Daoy (cell line): ENCODE measurements at places on chromosomes 11 and 22. TPM values are rescaled to one million over a fixed set of nuclear protein-coding genes. Genes with fewer than 3 reads are reported as not detected.

The MMP3 gene
- total RNA-seq = 0.11 and 0.36 TPM in 2 replicates

The KREMEN1 gene
- 0.36 and 1.4 TPM in 2 replicates for total RNA-seq

- peak; percentile 61 for DNase-seq
Observed at GRCh38 chr11:120565466-120566155, 54.1 kb downstream of the GRIK4 start.

The IL18BP gene
- total RNA-seq = 3.4 and 4.9 TPM in 2 replicates

The ADAMTS15 gene
- 9.0 and 12.0 TPM in 2 replicates for total RNA-seq

The RDX gene
- total RNA-seq = 62.9 and 120 TPM in 2 replicates

- DNase-seq = peak; percentile 79
Observed at GRCh38 chr22:37193629-37194191, 5.7 kb upstream of the C1QTNF6 start.

- peak; percentile 41 for DNase-seq
Observed at GRCh38 chr22:26239581-26239980, 70.3 kb downstream of the SEZ6L start.

The STK33 gene
- 8.2 and 8.5 TPM in 2 replicates for total RNA-seq

GRCh38 chr11:132311703-132312102 is 941.3 kb downstream of the NTM start:
- DNase-seq = no peak

The C22orf42 gene
- total RNA-seq = not detected in 2 replicates

The NDUFC2 gene
- total RNA-seq = 113 and 180 TPM in 2 replicates

GRCh38 chr11:58742140-58742539 is 10.4 kb upstream of the GLYAT start:
- no peak for DNase-seq

- peak; percentile 58 for DNase-seq
Observed at GRCh38 chr11:34650528-34650927, 29.6 kb downstream of the EHF start.

The CDCA5 gene
- total RNA-seq = 75.2 and 77.1 TPM in 2 replicates

GRCh38 chr11:12467610-12468009 is 90.2 kb downstream of the PARVA start:
- no peak for DNase-seq

The MYO18B gene
- total RNA-seq = not detected in 2 replicates

DNA sequence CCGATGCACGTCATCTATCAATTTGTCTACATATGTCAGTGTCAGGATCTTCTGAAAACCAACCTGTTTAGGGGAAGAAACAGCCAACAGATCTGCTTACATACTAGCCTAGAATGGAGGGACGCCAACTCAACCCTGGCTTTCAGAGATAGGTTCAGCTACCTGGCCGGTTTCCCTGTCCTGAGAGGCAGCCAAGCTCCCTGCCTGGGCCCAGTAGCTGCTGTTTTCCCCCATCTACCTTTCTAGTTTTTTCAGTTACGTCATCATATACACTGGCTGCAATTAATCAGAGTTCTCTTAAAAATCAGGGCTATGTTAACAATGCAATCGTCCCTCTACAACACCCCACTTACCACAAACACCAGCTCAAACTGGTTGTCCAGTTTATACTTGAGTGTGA is 1.0 kb downstream of the SRPRA start:
- DNase-seq = no peak

- DNase-seq = peak; percentile 47
Observed at GRCh38 chr11:13114566-13115379, 105.7 kb downstream of the RASSF10 start.

GRCh38 chr11:113628912-113629311 is 77.2 kb downstream of the TMPRSS5 start:
- DNase-seq = no peak

The CDON gene
- total RNA-seq = 2.1 and 2.8 TPM in 2 replicates

The MS4A12 gene
- total RNA-seq = not detected in 2 replicates

DNA sequence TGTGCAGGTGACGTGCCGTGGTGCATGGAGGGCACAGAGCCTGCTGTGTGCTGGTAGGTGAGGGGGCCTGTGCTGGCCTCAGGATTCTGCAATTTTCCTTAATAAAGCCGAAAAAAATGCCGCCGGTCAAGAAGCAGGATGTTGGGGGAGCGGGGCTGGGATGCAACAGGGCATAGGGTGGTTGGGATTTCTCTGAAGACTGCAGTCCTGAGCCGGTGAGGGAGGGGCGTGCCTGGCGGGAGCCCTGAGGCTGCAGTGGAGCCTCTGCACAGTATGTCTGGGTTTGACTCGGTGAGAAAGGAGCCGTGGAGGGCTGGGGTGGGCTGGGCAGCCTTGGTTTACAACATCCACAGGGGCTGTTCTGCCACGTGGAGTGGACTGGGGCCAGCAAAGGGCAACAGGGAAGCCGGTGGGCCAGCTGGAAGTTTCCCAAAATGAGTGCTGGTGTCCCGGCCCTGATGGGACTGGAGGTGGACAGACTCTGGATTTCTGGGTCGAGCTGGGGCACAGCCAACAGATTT is 1.3 kb downstream of the CDHR5 start:
- DNase-seq = no peak

The RHOD gene
- not detected in 2 replicates for total RNA-seq

The MYO7A gene
- total RNA-seq = 0.40 TPM in 1 of 2 replicates, not detected in the other

The PAMR1 gene
- total RNA-seq = 0.17 and 0.33 TPM in 2 replicates

GRCh38 chr11:12505183-12505582 is 127.8 kb downstream of the PARVA start:
- DNase-seq = no peak

DNA sequence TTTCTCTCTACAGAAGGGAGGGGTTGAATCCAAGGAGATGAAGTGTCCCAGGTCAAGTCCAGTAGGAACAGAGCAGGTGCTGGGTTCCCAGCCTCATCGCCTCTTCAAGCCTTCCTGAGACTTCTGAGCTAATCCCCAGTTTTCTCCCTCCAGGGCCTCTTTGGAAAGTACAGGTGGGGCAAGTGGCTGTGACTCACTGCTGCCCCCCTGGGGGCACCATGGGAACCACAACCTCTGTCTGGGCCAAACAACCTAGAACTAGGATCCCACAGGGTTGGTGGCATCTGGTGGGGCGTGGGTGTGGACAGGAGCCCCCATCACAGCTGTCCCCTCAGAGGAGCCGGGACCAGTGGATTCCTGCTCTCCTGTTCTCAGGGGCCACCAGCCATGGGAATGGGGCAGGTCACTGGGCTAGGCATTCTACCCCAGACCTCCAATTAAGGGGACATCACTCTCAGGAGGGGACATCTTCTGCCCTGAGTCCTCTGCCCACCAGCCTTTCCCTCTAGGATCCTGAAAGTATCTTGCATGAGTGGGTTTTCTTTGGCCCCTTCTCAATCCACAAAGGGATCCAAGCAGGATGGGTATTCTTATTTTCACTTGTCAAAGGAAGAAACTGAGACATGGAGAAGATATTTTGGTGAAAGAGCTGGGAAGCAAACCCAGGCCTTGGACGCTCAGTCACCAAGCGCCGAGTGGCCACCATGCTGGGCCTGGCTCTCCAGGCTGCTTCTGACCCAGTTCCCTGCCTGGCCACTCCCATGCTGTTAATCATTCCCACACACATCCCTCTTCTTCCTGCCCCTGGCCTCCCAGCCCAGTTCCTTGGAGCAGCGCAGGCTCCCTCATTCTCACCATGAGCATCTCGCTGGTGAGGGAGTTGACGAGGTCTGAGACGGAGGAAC is 23.8 kb downstream of the LRRC10B start:
- DNase-seq = peak; percentile 53

The NPTXR gene
- 1.5 and 3.7 TPM in 2 replicates for total RNA-seq

DNA sequence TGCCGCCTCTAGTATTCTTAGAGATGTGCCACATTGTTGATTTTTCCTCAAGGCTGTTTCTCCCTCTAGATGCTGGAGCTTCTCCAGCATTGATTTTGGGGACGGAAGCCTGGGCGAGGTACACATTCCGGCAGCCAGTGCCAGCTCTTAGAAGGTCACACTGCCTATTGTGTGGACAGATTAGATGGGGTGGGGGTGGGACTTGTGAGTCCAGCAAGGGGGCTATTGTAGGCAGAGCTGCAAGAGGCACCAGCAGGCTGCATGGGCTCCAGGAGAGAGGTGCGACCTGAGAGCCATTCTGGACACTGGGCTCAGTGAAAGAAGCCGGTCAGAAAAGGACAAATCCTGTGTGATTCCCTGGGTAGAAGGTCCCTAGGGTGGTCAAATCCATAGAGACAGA is 12.4 kb downstream of the C11orf21 start:
- no peak for DNase-seq

DNA sequence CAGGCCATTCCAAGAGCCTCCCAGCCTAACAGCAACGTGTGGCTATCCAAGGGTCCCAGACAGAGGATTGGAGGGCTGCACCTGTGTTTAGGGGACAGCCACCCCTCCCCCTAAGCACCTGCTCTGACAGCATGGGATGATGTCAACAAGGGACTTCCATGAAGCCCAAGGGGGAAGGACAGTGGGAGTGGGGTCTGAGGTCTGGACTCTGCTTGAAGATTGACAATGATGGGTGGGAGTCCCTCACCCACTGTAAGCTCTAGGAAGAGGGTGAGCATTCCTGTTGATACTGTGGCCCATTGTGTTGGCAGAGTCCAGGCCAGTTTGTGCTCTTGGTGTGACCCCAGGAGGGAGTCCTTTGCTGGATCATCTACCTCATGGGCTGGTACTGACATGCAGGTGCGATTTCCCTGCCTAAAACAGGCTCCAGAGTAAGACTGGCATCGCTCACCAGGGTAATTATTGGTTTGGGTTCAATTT is 46.9 kb upstream of the TUB start:
- no peak for DNase-seq

- DNase-seq = peak; percentile 54
Observed at GRCh38 chr11:3939211-3939610, 83.7 kb downstream of the STIM1 start.

The SSTR3 gene
- not detected in 2 replicates for total RNA-seq

The MIOX gene
- not detected in 2 replicates for total RNA-seq

DNA sequence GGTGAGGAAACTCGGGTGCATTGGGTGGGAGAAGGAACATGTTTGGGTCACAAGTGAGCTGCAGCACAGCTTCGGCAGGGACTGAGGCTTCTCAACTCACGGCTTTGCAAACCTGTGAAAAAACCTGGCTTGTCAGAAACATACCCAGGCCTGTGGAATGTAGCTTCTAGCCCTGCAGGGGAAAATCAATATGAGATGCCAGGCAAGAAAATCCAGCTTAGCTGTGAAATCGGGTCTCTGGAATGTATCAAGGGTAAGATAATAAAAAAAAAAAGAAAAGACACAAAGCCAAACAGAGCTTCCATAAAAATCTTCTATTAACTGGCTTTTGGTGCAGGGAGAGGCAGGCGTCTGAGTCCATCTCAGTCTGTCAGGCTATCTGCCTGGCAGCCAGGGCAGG is 28.5 kb downstream of the UQCR10 start:
- no peak for DNase-seq

- DNase-seq = no peak
Observed at GRCh38 chr11:74366576-74366975, 31.7 kb downstream of the PGM2L1 start.

The CDC42EP2 gene
- total RNA-seq = 2.8 and 2.9 TPM in 2 replicates

The CD6 gene
- 0.06 and 0.46 TPM in 2 replicates for total RNA-seq

- DNase-seq = no peak
Observed at GRCh38 chr11:36024716-36025115, 80.9 kb downstream of the LDLRAD3 start.
